Stimulated activated naive B cell treated with anti-CD40 and anti-IgM and Interleukin-4, amounts not matched to agents 10 μg/mL and 1 μg/mL and 100 μg/mL, for 72 hours (primary cell): ENCODE measurements at places on chromosomes 11 and 22.

GRCh38 chr11:114195981-114196731 is 100.0 kb upstream of the NNMT start:
- DNase-seq, result no peak

- DNase-seq, result peak; percentile 51
Observed at GRCh38 chr11:96188243-96189006, 154.6 kb downstream of the MAML2 start.

DNA sequence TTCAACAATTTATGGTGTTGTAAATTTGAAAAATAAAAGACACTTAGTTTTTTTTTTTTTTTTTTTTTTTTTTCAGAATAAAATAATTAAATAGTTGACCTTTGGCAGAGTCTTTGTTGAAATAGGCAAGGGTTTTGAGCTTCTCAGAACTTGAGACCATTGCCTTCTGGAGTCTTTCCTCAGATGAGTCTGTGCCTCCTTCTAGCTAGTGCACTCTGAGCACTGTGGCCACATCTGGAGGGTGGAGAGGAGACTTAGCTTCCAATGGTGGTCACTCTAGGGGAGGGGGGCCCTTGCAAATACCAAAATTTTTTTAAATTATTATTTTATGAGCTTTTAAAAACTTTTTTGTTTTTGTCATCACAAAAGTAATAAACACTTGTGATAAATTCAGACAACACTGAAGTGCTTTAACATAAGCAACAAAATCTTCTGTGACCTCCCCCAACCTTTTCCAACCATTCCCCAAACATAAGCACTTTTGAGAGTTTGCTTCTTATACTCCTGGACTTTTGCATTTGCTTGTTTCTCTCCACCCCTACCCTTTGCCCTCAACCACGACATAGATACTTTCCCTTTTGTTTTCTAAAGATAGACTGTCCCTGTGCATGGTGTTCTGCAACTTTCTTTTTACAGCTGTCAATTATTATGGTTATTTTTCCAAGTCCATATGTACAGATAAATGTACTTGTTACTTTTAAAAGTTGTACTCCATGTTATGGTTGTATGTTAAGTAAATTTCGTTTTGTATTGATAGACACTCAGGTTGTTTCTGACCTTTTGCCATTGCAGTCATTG is 41.1 kb downstream of the BMAL1 start:
- no peak for DNase-seq

DNA sequence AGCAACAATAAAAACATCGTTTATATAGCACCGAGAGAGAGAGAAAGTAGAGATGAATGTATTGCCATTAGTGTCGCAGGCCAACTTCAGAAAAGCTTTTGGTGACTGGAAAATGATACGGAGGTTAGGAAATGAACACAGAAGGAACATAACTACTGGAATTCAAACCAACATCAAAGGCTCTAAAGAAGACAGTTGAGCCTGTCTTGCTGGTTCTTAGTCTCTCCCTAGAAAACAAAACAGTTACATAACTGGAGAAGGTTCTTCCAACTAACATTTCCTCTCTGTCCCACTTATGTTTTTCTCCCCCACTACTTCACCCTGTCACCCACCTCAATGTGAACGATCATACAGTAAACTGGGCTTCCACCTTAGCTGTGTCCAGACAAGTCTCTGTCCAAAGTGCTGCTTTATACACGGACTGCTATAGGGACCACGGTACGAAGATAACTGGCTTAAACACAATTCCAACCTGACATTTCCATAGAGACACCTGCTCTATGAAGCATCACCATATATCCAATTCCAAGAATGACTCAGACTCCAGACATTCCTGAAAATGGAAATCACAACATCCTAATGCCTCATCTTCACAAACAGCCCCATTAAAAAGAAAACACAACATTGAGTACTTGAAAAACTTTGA is 85.2 kb upstream of the ARHGAP32 start:
- no peak for DNase-seq

DNA sequence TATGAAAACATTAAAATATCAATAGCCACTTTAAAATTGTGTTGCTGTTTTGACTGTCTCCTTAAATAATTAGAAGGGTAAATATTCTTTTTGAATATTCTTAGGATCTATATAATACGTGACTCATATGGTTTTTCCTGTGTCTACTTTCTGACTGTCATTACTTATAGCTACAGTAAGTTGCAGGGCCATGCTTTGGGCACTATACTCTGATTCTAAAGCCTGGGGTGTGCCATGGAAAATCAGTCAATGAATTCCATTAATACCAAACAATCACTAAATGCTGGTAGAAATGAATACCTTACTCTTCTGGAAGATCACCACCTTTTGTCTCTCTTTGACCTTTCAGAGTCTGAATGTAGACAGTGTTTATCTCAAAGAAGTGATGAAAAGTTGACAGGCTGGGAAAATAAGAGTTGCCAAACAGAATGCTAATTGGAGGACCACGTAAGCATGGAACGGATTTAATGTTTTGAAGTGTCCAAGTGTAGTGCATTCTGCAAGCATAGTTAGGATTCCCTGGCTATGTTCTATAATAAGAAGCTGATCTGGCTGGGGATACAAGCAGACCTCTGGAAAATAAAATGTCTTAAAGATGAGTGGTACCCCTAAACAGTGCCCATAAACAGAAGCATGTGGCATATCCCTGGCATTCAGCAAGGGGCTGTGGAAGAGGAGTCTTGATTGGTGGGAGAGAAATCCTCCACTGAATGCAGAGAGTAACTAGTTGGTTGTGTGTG is 16.8 kb downstream of the LUZP2 start:
- no peak for DNase-seq

GRCh38 chr11:65574811-65575567 is 864 bp upstream of the EHBP1L1 start:
- peak; percentile 39 for DNase-seq

DNA sequence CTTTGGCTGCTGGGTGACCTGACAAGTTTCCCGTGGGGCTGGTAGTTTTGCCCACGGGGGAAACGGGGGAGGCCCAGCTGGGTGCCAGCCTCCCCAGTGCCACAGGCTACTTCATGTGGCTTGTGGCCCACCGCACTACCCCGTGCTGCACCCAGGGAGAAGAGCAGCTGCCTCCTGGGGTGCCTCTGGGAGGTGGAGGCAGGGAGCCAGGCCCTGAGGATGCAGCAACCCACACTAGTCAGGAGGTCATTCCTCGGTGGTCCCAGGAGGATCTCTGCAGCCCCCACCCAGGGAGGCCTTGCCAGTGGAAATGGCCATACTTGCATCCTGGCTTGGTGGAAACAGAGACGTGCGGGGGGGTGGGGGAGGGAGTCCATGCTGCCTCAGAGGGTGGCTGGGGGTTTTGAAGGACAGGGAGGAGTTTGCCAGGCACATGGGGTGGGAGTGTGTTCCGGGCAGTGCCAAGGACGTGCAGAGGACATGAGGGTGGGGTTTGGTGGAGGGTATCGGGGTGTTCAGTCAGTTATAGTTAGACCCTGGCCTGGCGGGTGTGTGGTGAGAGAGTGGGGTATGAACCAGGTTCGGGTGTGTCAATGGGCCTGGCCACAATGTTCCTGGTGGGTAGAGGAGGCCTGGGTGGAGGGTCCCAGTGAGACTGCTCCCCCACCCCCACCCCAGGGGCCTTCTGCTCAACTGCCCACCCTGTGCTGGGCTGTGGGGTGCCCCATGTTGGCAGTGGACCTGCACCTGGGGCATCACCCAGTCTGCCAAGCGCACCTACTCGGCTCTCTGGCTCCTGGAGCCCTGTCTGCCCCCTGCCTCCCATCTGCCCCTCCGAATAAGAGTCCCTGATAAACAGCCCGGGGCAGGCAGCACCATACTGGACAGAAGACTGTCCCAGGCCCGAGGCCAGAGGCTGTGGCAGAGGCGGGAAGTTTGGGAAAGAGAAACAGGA is 3.8 kb downstream of the PIM3 start:
- DNase-seq, result no peak

DNA sequence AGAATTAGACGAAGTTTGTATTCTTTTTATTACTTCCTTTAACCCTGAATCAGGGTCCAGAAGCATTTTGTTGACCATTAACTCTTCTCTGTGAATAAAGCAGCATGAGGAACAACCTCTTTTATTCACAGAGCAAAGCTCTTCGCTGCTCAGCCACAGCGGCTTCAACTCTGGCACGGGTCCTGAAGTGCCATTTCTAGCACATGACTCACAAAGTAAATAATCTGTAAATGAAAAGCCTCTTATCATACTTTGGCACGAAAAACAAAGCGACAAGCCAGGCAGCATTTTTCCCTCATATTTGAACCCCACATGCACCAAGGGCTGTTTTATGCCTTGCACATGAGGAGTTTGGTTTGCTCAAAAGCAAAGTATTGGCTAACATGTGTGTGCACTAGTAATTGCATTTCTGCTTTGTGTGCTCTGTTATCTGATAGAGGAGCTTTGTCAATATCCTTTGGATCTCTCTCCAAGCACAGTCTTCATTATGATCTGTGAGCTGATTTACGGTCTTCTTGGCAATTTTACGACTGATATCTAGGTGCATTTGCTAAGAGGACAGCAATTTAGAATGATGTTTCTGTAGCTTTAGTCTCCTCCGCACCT is 33.0 kb upstream of the APOBEC3A start:
- no peak for DNase-seq

DNA sequence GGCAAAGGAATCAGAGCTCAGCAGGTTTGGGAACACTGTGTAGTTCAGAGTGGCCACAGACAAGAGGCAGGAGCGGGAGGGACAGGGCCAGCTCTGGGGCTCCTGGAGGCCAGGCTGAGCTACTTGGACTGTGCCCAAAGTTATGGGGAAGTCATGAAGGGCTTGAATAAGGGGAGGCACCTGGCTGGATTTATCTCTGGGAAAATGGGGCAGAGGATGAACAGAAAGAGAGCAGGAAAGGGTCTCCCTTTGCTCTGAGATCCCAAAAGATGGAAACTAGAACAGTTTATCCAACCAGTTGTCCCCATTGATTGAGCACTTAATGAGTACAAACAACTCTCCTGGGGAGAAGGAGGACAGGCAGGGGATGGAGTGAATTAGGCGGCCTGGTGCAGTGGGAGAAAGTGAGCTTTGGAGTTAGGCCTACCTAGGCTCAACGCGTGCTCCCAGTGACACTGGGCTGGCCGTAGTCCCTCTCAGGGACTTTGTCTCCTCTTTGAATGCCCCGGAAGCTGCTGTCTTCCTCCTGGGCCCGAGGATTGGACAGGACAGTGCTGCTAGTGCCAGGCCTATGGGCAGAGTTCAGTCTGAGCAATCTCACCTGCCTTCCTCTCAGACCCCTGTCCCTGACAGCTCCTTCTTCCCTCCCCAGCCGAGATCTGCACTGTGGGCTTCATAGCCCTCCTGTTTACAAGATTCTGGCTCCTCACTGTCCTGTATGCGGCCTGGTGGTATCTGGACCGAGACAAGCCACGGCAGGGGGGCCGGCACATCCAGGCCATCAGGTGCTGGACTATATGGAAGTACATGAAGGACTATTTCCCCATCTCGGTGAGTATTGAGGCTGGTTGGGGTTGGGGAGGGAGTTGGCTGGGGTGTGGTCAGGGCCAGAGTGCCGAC is 2.0 kb downstream of the MOGAT2 start:
- DNase-seq, result no peak

DNA sequence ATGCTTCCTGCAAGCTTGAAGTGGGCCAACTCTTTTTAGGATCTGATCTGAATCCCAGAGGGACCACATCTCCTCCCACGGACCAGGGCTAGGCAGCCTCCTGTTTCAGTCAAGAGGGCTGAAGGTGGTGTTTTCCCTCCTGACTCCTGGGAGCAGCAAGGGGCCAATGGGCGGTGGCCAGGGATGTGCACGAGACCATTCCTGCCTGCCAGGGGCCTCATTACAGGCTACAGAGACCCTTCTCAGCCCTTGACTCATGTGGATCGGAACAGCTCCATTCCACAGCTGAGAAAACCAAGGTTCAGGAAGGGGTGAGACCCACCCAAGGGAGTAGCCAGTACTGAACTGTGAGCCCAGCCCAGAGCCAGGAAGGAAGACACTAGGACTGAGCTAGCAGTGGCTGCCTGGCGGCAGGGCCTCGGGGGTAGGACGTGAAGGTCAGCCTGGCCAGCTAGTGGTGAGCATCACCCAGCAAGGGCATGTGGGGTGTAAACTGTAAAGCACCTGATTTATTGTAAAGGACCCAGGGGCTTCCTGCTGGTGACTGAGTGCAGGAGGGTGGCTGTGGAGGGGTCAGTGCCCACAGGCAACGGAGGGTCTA is 3.4 kb upstream of the P2RY6 start:
- no peak for DNase-seq

DNA sequence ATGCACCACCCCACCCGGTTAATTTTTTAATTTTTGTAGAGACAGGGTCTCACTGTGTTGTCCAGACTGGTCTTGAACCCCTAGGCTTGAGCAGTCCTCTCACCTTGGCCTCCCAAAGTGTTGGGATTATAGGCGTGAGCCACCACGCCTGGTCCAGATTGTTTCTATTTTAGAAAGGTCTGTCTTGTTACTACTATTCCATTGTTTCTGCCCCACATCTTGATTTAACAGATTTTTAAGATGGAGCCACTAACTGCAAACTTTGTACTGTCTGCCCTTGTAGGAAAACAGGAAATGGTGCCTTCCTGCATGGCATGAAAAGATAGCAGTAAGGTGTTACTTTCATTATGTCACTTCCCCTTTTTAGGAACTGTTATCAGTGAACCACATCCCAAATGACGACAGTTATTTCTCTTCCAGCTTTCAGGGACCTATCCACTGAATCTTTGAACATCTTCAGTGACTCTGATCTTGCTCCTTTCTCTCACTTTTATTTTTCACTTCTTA is 23.2 kb downstream of the TAF1D start:
- peak; percentile 40 for DNase-seq

DNA sequence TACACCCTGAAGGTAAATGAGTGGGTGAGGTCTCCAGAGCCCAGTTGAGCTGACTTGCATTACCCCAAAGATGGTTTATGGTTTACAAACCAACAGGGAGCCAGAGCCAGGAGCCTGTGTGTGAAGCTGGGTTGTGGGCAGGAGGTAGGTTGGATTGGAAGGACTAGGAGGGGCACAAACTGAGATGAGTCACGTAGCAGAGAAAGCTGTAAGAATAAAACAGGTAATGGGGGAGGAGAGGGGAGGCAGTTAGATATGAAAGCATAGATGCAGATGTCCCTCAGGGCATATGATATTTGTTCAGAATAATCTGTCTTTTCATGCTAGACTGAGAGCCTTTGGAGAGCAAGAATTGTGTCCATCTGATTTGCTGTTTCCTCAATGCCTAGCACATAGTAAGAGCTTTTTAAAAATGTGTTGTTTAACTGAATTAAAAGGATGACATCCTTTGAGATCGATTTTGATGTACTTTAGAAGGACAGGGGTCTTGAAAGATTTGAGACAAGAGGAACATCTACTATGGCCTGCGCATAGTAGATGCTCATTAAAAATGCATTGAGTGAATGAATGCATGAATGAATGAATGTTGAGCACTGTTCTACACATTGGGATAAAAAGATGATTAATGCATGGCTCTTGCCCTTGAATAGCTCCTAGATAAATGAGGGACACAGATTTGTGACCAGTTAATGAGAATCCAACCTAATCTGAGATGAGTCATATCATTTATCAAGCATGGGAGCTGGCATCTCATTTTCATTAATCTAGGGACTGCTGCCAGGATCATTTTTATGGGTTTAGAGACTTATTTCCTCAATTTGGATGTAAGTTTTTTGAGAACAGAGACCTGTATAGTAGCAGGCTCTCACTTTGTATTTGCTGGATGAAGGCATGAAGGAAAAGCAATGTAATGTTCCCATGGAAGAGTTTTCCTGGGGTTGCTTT is 175.8 kb upstream of the BDNF start:
- DNase-seq, result no peak
